Omental fat pad (tissue), 4 donors: ENCODE measurements at places on chromosomes 13 and 19.

- no peak for DNase-seq
Observed at GRCh38 chr13:50914848-50915247, 5.3 kb downstream of the RNASEH2B start.

DNA sequence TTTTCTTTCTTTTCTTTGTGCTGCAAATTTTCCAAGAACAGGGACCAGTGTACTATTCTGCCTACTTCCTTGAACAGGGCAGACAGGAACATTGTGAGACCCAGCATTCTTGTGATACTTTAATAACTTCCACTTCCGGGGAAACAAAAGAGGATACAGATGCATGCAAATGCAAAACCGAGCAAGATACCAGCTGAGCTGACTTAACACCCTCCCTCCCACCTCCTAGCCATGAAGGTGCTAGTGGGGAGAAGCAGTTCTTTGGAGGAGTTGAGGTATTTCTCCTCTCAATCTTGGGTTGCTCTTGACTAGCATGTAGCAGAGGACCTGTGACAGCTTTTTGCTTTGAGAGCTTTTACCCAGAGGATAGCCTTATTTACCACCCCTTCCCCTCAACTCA is 111.2 kb downstream of the KLF5 start:
- DNase-seq, result no peak

DNA sequence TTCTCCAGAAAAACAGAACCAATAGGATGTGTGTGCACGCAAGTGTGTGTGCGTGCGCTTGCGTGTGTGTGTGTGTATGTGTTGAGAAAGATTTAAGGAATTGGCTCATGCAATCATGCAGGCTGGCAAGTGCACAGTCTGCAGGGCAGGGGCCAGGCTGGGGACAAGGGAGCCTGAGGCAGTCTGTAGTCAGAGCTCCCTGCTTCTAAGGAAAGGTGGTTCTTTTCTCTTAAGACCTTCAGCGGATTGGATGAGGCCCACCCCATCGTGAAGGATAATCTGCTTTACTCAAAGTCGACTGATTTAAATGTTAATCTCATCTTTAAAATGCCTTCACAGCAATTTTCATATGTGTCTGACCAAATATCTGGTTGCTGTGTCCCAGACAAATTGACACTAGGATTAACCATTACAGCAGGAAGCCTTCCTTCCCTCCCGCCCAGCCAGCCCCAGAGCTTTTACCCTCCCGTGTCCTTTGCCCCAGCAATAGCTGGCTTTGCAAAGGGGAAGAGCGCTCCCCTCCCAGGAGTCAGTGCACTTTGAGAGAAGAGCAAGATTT is 15.0 kb upstream of the NAXD start:
- no peak for DNase-seq

- no peak for DNase-seq
Observed at GRCh38 chr13:40146611-40147117, 491.2 kb downstream of the COG6 start.

DNA sequence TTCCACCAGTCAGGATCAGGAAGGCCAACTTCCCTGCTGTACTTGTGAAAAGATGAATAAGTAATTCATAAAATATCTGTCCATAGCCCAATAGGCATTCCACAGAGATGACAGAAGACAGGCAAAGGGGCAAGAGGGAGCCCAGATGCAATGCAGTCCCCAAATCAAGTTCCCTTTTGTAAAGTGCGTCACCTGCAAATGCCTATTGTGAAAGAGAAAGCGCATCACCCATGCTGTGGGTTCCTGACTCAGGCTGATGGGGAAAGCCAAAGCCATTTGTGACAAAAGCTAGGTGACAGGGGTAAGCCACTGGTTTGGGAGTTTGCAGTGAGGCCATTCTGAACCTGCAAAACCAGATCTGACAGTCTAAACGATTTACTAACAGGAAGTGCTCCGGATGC is 157.5 kb upstream of the ZNF536 start:
- no peak for DNase-seq

GRCh38 chr19:53787266-53787665 is 36.8 kb downstream of the NLRP12 start:
- no peak for DNase-seq

GRCh38 chr13:66981912-66982311 is 248.2 kb downstream of the PCDH9 start:
- DNase-seq, result no peak

GRCh38 chr19:4831304-4831978 is at the start of gene TICAM1:
TSS of gene TICAM1 (minus strand) at chr19:4831712. CDS start at chr19:4818377, 13,335 bp downstream.
- peak; percentile 67 for DNase-seq

- no peak for DNase-seq
Observed at GRCh38 chr19:532561-533363, 1.2 kb downstream of the CDC34 start.

- no peak for DNase-seq
Observed at GRCh38 chr19:2607712-2608601, 94.5 kb downstream of the GNG7 start.

DNA sequence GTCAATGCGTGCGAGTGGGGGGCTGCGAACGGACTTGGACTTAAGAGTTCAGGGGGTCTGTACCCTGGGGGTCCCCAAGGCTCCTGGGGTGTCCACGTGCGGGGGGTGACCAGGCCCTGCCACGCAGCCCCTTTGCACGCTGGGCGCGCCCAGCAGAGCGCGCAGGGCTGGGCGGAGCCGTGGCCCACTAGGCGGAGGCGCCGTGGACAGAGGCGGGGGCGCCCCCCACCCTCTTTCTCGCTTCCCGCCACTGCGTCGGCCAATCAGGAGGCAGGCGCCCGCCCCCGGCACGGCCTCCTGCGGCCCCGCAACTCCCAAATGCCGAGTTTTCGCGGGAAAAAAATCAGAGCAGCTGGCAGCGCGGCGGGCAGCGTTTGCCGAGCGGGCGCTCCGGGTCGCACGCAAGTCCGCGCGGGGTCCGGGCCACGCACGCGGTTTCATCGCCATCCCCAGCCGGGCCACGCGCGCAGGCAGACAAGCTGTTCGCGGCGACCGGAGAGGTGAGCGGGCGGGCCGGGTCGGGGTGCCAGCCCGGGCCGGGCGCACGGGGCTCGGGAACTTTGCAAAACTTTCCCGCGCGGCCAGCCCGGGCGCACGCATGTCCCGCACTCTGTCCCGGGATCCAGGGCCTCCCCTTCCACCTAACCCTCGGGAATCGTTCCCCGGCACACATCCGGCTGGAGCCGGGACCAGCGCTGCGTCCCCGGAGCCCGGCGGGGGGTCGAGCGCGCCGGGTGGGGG is at the start of gene UHRF1:
Gene UHRF1, plus strand, starts transcription at position 346 of the 741 bp plus-strand sequence. CDS start 1,385 bp downstream, outside the sequence.
- no peak for DNase-seq

DNA sequence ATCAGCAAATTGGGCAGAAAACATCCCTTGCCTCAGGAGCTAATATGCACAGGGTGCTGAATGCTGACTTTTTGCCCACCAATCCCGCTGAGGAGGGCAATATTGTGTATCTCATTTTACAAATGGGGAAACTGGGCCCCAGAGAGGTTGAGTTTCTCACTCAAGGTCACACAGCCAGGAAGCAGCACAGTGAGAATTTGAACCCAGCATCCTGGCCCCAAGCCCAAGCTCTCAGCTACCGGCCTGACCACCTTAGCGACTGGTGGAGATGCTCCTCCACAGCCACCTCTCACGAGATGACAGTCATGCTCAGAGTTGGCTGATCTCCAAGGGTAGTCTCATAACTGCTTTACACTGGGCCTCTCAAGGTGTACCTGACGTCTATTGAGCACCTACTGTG is 3.5 kb downstream of the FBXW9 start:
- no peak for DNase-seq
